ENCODE measurements at places on chromosomes 12 and 14.

DNA sequence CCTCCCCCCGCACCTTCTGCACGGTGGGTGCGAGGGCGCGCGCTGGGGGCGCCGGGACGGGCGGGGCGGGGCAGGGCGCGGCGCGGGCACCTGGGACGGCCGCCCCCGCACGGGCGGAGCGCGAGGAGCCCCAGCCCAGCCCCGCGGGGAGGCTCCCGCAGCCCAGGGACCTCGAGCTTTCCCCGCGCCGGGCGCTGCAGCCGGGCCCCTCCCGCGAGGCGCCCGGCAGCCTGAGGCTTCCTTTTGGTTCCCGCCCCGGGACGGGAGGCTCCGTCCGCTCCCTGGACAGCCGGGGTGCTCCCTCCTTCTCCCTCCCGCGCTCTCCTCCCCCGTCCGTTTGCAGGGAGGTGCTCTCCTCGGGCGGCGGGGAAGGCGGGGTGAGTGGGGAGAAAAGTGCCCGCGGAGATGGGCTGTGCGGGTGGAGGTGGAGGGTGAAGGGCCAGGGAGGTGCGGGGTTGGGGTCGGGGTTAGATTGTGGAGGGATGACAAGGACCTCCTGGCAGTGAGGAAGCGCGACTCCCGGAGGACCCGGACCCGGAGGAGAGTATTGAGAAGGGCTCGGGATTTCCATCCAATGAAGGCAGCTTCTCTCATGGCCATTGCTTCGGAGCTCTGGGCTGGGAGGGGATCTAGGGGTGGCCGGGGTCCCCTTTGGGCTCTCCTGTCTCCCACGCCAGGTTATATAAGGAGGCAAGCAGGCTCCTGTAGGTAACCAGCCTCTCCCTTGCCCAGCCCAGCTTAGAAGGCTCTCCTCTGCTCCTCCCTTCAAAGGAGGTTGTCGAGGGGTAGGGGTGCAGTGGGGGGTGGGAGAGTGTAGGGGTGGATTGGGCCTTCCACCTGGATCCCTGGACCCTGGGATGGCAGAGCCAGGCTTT is 645 bp downstream of the JDP2 start:
- DNase-seq: no peak

GRCh38 chr14:89787525-89787924 is 167.0 kb downstream of the EFCAB11 start:
- no peak for DNase-seq

DNA sequence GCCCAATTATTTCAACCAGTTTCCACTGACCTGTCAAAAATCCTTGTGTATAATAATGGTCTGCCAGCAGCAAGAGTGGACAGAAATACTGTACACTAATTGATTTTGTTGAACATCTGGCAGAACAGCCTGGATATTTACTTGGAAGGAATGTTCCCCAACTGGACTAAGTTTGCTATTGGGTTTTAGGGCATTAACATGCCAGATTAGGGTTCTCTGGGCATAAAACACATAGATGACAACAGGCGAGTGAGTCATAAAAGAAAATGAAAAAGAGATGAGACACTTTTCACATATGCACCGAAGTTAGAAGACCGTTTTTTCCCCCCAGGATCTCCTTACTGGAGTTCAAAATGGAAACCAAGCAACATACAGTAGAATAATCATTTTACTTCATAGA is 236.3 kb upstream of the NAV3 start:
- no peak for DNase-seq

- DNase-seq: no peak
These were observed 51.4 kb upstream of the TMX1 start for GRCh38 chr14:51188566-51189185.

DNA sequence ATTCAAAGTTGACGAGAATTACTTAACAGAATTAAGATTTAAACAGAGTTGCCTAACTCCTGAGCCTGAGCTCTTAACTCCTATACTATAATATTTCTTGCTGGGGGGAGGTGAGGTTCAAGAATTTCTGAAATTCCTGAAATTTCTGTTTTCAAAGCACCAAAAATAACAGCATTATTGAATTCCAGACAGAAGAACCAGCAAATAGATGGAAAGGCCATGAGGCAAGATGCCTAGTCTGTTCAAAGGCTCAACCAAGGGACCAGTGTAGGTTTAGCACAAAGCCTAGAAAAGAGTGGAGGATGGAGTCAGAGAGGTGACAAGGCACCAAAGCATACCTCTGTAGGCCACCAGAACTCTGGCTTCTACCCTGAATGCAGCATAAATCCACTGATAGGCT is 76.4 kb downstream of the PPP1R12A start:
- no peak for DNase-seq

DNA sequence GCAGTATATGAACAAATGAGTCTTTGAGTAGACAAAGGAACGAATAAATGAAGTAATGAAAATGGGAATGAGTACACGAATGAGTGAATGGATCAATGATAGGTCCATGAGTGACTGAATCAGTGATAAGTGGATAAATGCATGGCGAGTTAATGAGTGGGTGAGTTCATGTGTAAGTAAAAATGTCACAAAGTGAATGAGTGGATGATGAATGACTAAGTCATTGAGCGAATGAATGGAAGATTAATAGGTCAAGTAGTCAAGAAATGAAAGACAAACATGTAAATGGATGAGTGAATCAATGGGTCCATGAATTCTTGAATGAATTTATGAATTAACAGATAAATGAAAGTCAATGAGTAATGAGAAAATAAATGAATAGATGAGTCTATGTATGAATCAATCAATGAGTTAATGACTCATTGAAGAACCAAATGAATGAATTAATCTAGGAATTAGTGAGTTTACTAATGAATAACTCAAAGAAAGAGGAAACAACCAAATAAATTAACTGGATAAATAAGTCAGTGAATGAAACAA is 97.3 kb upstream of the RTL1 start:
- DNase-seq: no peak
